Left ventricle myocardium superior (tissue), 1 donor: ENCODE measurements at places on chromosomes 2 and 18. TPM values are rescaled to one million over a fixed set of nuclear protein-coding genes. Genes with fewer than 3 reads are reported as not detected.

The DCDC2C gene
- not detected for total RNA-seq

DNA sequence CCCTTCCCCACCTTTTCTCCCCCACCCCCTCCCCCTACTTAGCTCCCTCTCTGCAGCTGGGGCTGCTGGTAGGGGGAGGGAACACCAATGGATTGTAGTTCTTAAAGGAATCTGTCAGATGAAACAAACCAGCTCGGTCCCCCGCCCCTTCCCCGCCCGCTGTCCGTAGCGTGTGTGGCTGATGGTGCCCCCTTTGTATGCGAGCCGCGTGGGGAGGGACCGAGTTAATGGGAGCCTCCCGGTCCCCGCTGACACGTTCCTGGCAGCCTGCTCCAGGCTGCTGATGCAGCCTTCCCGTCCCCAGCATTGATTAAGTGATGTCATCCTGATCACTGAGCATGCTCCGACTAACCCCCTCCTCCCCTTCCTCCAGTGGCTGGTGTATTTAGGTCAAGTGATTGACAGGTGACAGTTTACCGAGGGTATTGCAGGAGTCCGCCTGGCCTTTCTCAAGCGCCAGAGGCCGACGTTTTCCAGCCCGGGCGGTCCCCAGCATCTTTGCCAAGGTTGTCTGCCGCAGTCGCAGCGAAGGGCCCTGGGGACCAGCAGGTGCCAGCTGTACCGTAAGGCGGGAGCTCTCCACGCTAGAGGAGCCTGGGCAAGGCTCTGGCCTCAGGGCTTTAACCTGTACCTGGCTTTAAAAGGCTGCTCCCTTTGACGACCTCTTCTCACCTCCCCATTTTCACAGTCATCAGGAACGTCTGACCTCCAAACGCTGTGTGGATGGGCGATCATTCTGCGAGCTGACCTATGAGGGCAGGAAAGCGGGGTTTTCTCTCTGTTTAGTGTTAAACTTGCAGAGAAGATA lies 1.8 kb downstream of the KIF5C start:
- peak; percentile 43 for DNase-seq

- peak; percentile 79 for DNase-seq
Observed at GRCh38 chr2:237156031-237156856, 70.6 kb downstream of the COPS8 start.

DNA sequence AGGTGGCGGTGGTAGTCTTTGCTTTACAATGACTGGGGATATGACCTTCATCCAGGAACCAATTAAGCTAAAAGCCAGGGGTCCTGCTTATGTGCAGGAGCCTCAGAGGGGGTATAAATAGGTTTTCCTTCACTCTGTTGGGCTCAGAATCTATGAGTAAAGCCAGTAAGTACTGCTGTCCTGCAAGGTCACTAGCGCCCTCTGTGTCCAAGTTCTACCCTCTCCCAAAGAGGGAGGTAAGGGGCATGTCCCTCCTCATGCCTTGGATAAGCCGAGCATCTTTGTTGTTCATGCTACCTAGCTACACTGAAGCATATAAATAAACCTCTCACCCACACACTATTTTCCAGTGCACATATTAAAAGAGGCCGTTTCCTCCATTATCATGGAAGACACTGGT lies 79.4 kb downstream of the SPRED2 start:
- no peak for DNase-seq
